ENCODE measurements at places on chromosomes 1 and 21.

- DNase-seq: no peak
Observed at GRCh38 chr1:87894062-87894461, 565.4 kb downstream of the LMO4 start.

DNA sequence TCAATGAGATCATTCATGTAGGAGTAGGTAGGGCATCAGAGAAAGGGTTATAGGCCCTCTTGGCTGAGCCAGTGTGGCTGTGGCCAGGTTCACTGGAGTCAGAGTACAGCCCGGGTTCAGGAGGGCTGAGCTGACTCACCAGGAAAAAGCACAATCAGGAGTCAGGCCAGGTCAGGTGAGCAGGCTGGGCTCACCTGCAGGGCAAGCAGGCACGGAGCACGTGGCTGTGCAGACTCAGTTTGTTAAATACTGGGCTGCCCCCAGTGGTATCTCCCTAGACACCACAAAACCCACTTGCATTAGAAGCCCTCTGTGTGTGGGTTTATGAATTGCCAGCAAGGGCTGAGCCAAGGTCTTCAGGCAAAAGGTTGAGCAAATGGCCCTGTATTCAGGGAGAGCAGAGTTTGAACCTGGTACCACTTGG is 122.1 kb upstream of the SERBP1 start:
- no peak for DNase-seq

- DNase-seq: no peak
Observed at GRCh38 chr1:230355128-230355527, 71.0 kb downstream of the PGBD5 start.

GRCh38 chr1:216771922-216772321 is 48.7 kb upstream of the ESRRG start:
- DNase-seq: no peak

GRCh38 chr21:16196001-16196400 is 466.2 kb downstream of the USP25 start:
- no peak for DNase-seq

Measured in stimulated activated CD4-positive, alpha-beta T cell treated with anti-CD3 and anti-CD28 coated beads, Interleukin-1b, Interleukin-23, amount 100 ng/mL, for 4 hours (primary cell).